ENCODE measurements at places on chromosomes 13 and 19.

GRCh38 chr13:106105153-106105552, 430.3 kb downstream of the EFNB2 start:
- DNase-seq = no peak

- DNase-seq = no peak
Measured at GRCh38 chr19:38079926-38080380, 144.1 kb downstream of the DPF1 start.

- DNase-seq = no peak
Measured at GRCh38 chr13:90300015-90300414, 1047.5 kb upstream of the MIR17HG start.

GRCh38 chr19:6705931-6706632, 14.4 kb downstream of the C3 start:
- no peak for DNase-seq

DNA sequence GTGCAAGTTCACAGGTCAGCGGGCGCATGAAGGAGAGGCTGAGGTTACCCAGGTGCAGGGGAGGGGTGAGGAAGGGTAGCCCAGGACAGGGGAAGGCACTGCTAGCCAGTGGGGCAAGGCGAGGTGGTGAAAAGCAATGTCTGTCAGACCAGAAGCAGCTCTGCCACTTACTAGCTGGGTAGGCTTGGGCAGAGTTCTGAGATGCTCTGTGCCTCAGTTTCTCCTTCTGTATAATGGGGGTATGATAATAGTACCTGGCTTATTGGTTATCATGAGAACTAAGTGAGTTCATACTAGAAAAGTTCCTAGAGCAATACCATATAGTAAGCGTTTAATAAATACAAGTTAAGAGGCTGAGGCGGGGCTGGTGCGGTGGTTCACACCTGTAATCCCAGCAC, 14.3 kb upstream of the SCN1B start:
- no peak for DNase-seq

DNA sequence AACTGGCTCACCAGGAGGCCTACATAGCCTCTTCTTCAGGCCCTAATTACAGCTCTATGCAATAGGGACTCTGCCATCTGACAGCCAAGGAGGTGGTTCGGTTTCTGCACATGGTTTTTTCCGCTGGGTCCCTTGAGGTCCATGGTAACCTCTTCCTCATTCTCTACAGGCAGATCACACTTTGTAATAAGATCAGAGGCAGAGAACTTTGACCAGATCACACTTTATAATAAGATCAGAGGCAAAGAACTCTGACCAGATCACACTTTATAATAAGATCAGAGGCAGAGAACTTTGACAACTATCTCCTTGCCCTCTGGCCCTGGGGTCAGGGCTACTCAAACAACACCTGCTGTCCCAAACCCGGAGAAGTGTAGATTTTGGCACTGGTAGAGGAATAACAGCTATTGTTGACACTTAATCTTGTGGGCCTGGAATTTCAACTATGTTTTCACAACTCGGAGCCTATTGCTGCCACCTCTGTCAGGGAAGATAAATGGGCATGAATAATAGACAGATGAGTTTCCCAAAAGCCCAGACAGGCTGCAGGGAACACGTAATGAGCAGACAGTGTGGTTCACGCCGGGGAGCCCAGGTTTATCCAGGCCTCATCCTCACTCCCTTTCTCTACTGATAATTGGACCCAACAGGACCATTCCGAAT, 246.1 kb downstream of the UQCRFS1 start:
- DNase-seq = no peak

DNA sequence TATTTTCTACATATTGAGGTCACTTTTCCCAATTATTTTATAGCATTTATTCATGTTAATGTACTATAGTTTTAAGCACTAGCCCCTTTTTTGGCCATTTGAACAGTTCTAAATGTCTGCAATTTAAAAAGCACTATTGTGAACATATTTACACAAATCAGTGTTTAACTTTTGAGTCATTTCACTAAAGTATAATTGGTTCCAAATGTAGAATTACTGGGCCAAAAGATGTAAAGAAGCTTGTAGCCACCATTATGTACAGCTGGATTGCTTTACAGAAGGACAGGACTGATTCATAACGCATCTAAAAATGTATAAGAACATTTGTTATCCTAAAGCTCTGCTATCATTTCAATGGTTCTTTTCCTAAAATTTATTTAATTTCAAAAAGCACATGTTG, 16.6 kb upstream of the ATP12A start:
- DNase-seq = no peak

Data from mucosa of descending colon (tissue), 3 donors.